ENCODE measurements at places on chromosomes 6 and 20.

GRCh38 chr6:141077355-141078333, 1055.1 kb upstream of the GJE1 start:
- no peak for DNase-seq

DNA sequence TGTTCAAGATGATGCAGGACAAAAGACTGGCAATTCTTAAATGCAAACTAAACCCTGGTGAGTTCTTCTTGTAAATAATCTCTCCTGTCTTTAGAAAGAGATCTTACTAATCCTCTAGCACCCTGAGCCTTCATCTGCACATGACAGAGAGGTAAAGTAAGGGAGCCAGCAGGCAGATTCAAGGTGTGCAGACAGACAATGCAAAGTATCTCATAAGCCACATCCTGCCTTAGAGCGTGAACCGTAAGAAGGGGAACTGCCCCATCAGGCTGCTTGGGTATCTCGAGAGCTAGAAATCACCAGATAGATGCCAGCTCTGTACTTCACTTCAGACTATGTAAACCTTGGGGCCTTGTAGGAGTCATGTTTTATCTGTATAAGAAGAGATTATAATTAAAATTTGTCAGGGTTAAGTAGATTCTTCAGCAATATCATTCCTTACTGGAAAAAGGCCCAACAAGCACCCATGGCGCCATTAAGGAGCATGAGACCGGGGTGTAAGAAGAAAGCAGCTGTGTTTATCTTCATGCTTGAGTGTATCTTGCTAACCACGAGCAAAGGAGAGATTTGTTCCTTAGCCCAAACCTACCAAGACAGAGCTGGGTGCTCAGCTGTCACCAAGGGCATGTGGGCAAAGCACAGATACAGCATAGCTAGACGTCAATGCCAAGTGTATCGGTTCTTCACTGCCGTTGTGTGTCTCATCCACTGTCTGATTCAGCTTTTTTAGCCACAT, 24.4 kb downstream of the CNR1 start:
- DNase-seq = no peak

DNA sequence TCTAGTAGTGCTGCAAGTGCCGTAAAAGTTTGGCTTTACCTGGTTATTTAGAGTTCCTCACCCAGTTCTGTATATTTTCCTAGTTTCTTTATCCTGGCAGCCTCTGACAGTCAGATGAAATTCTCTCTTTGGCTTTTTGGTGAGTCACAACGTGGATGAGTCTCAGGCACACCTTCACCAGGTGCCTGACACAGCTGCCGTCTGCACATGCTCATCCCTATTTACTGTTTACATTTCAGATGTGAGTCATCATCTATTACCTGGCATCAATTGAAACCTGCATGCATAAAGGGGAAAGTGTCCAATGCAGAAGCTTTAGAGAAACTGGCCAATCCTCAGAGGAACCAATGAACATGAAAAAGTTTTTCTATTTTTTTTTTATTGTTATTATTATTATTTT, 33.3 kb upstream of the ADGRF4 start:
- no peak for DNase-seq

DNA sequence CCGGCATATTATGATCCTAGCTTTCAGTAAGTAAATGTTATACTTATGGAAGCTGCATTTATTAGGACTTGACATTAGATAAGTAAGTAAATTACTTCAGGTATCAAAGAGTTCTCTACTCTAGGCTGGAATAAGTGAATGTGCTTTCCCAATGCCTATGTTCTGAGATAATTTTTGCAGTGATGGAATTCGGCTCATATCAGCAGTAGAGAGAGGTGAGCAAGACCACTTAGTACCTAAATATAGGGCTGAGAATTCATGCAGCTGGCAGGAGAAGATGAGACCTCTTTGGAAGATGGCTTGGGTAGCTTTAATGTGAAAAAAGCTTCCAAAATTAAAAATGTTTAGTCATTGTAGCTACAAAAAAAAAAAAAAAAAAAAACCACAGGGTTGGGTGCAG, 13.3 kb upstream of the BEND3 start:
- DNase-seq = no peak

DNA sequence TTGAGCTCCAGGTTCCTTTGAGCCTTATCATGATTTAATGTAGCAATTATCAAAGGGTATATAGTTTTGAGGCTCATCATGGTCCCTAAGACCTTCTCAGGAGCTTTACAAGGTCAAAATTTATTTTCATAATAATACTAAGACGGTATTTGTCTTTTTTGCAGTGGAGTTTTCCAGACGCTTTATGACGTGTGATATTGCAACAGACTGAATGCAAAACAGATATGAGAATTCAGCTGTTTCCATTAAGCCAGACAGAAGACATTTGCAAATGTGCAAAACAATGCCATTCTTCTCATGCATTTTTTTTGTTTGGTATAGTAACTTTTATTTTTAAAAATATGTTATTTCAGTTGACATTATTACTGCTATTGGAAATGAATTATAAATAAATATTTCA, 24.7 kb upstream of the CNKSR3 start:
- DNase-seq = no peak

GRCh38 chr20:23155141-23155590, 69.0 kb upstream of the CD93 start:
- no peak for DNase-seq

DNA sequence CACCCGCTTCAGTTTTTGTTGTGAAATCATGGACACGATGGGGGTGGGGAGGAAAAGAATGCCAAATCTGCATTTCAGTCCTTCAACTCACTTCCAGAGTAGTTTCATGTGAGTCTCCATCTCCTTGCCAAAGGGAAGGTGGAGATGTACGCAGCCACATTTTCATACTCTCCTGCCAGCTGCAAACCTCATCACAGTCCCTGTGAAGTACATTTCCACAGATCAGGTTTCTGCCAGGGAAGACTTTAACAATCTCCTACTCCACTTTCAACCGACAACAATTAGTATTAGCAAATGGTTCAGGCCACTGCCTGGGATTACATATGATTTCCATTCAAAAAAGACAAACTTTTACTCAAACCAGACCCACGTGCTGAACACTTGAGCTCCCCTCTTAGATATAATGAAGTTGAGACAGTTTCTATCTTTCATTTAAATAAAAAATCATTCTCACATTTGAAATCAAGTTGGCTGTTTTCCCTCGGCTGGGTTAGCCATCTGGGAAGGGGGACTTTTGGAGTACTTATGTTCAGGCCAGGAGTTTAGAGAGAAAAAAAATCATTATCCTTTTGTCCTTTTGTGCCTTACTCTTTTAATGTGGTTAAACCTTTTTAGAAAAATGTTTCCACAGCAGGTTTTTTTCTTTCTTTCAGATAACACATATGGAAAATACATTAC, 51.0 kb upstream of the CEP162 start:
- DNase-seq = no peak

DNA sequence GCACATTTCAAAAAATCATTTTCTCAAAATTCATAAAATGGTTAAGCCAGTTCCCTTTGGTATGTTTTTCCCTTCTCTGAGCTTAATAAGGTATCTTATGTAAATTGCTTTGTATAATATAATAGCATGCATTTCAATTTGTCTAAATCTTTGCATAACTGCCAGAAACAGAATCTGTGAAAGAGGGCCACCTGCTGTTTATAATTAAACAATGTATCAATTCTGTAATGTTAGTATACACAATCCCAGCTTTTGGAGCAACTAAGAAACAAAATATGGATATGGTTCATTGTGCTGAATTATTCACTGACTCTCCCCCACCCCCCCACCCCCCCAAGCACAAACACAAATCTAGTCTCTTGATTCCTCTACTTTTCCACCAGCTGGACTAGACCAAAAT, 54.8 kb downstream of the GPX5 start:
- DNase-seq = no peak

GRCh38 chr6:128316258-128316929, 204.0 kb downstream of the PTPRK start:
- DNase-seq = no peak

- no peak for DNase-seq
These were observed 506 bp downstream of the ARFGAP1 start for GRCh38 chr20:63273059-63273579.

DNA sequence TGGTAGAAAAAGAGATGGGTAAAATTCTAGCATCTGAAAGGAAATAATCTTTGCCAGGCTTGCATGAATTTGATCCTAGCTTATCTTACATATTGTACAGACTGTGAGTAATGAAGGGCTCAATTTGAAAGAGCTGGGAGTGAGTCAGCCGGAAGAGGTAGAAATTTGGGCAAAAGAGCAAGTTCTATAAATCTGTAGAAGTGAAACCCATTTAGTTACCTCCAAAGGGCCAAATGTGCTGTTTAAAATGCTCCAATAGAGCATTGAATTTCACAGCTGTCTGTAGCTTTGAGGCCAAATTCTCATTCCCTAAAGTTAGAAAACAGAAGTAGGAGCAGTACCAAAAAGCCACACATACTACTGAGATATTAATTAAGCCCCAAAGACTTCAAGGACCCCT, 466.1 kb downstream of the BTBD3 start:
- DNase-seq = no peak

GRCh38 chr6:133567636-133568035, 321.3 kb upstream of the TCF21 start:
- no peak for DNase-seq

- no peak for DNase-seq
These were observed 17.8 kb upstream of the TAGAP start for GRCh38 chr6:159062564-159062945.

- no peak for DNase-seq
These were observed 585.0 kb upstream of the MAP3K7 start for GRCh38 chr6:91171754-91172462.

GRCh38 chr20:57220337-57221145, 45.9 kb downstream of the BMP7 start:
- DNase-seq = no peak

GRCh38 chr6:111731456-111732195, 125.9 kb upstream of the TRAF3IP2 start:
- no peak for DNase-seq

DNA sequence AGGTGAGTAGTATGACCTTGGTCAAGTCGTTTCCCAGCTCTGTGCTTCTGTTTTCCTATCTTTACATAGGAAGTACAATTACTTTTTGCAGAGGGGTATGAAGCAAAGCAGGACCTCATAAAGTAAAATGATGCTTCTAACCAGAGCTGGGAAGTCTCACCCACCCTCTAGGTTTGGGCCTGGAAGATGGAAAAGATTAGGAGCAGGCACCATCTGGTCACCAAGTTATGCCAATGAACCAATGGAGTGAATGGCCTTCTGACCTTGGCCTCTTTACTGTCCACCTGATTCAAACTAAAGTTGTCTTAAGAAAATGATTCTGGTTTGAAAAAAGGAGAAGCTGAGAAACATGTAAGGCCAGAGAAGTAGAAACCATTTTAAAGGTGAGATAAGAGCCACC, 68.9 kb upstream of the CTNNBL1 start:
- no peak for DNase-seq

GRCh38 chr6:159229651-159230051, 60.5 kb downstream of the FNDC1 start:
- DNase-seq = no peak

DNA sequence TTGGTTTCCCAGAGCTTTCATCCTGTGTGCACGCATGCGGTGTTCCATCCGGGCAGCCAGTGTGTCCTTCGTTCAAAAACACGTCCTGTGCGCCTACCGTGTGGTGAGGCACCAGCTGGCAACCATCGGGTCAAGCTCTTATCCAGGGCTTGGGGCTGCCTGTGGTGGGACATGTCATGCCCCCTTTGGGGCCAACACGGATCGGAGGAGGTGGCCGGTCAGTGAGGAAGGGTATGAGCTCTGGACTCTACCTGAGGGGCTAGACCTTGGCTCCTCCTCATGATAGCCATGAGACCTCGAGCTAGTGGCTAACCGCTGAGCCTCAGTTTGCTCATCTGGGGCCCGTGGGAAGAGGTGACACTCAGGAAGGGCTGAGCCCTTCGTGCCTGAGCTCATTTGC, 158.5 kb upstream of the PMEPA1 start:
- DNase-seq = no peak

DNA sequence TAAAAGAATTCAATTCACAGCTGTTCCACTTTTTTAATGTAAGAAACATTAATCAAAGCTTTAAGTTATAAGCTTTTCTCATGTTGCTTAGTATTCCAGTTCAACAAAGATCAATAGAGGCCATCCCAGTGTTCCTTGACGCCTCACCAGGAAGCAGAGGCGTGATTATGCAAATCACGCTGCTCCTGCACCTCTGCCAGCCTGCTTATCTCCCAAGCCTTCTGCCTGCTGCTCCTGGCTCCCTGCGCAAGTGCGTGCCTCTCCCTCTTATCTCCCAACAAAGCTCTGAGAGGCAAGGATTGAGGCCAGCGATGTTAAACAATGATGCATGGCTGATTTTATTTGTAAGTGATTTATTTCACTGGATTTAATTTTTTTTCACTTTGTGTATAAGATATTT, 42.8 kb downstream of the INSM1 start:
- no peak for DNase-seq

GRCh38 chr6:90216072-90216977, 80.3 kb downstream of the BACH2 start:
- no peak for DNase-seq

- DNase-seq = no peak
These were observed 23.9 kb upstream of the ASXL1 start for GRCh38 chr20:32333988-32334885.

- no peak for DNase-seq
These were observed 955.5 kb downstream of the PHF3 start for GRCh38 chr6:64590965-64591675.

- DNase-seq = no peak
These were observed 114.8 kb downstream of the MOXD1 start for GRCh38 chr6:132286298-132287019.

GRCh38 chr20:37911261-37911660, 8.3 kb downstream of the VSTM2L start:
- DNase-seq = no peak

GRCh38 chr6:62075869-62076268, 210.2 kb downstream of the KHDRBS2 start:
- no peak for DNase-seq

GRCh38 chr6:15378866-15379265, 133.0 kb downstream of the JARID2 start:
- no peak for DNase-seq

GRCh38 chr6:142648036-142648451, 296.9 kb downstream of the HIVEP2 start:
- DNase-seq = no peak

DNA sequence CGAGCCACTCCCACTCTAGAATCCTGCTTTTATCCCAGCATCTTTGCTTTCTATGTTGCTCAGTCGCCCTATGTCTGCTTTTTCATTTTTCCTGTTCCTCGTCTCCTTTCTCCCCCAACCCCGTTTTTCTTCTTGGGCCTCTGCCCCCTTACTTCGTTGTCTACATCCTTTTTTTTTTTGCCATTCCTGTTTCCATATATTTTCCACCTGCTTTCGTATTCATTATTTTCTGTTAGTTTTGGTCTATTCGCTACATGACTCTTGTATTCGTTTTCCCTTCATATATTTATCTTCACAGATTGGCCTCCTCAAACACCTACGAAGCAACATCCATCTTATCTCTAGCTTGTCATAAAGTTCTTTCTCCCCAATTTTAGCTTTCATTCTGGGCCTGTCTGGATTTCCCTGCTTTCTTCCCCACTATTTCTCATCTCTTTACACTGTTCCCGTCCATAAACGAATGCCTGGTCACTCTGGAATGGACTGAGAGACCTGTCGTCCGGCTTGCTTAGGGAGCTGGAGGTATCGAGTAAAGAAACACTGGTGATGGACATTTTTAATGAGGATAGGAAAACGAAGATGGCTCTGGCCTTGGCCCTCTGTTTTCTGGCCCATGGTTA, 915 bp downstream of the PRRC2A start:
- no peak for DNase-seq

GRCh38 chr6:53440336-53440945, 91.7 kb upstream of the ELOVL5 start:
- no peak for DNase-seq

- no peak for DNase-seq
These were observed 150.6 kb downstream of the NFATC2 start for GRCh38 chr20:51391926-51392325.

Data from stimulated activated CD4-positive, alpha-beta T cell treated with anti-CD3 and anti-CD28 coated beads, Interleukin-1b, Interleukin-23, amount 100 ng/mL, for 1 hour (primary cell).